ENCODE measurements at places on chromosomes 12 and 14. TPM values are rescaled to one million over a fixed set of nuclear protein-coding genes. Genes with fewer than 3 reads are reported as not detected.

Gene TTC8
- 12.4 TPM for total RNA-seq

Gene PPFIBP1
- total RNA-seq, result 88.6 TPM

Gene RTRAF
- 93.7 TPM for total RNA-seq

Gene TEDC1
- 47.8 TPM for total RNA-seq

Gene INSM2
- not detected for total RNA-seq

Gene FAM90A1
- total RNA-seq, result not detected

Gene IAPP
- total RNA-seq, result not detected

Gene DUSP16
- 12.9 TPM for total RNA-seq

Gene IFI27L2
- total RNA-seq, result 13.2 TPM

Gene RERG
- not detected for total RNA-seq

Gene KLRC1
- total RNA-seq, result not detected

Gene KRT83
- 0.28 TPM for total RNA-seq

Gene GPR137C
- total RNA-seq, result 2.7 TPM

GRCh38 chr12:40168001-40168400 lies 56.8 kb upstream of the LRRK2 start:
- DNase-seq, result no peak

DNA sequence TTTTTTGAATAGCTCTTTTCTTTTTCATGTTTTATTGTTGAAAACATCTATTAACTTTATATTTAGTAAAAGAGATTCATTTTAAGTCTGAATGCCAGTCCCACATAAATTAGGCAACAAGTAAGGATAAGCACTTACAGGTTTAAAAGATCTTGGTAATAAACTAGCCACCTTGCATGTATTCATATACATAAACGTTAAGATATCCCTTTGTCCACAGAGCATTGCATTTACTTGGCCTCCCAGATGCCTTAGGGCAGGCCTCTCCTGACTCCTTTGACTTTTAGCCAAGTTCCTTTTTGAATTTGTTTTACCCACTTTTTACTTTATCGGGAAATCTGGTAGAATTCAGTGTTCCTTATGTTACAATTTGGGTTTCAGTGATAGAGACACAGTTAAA lies 331.7 kb downstream of the ETNK1 start:
- no peak for DNase-seq

- DNase-seq, result no peak
Measured at GRCh38 chr14:86852530-86852929, 1140.5 kb downstream of the GALC start.

DNA sequence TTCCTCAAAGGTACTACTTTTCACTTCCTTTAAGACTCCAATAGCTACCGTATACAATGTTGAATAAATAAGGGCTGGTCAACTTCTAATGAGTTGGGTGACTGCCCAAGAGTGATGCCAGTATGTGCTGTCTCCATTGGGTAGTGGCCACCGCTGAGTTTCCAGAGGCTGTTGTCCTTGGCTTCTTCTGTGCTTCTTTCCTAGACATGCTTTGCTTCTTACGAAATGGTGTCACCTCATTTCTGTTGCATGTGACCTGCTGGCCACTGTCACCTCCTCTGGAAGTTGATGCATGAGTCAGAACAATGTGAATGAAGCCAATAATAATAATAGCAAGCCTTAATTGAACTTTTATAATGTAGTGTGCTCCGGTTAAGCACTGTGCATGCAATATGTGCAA lies 7.5 kb upstream of the NID2 start:
- DNase-seq, result peak; percentile 47

DNA sequence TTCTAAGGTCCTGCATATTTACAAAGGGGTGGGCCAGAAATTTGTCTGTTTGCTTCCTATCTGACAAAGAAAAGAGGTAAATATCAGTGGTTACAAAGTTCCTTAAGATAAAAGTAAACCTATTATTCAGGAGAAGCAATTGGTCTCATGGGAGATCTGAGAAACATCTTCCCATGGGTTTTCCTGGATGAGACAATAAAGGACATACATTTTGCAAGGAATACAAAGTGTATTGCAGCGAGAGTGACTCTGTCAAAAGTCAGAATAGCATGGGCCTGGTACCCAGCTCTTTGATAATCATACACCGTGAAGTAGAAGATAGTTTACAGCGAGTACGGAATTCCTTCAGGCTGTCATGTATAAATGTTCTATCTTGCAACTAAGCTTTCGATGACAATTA lies 14.2 kb downstream of the LRRK2 start:
- no peak for DNase-seq

- no peak for DNase-seq
Measured at GRCh38 chr12:55908726-55909512, 18.8 kb downstream of the PYM1 start.

DNA sequence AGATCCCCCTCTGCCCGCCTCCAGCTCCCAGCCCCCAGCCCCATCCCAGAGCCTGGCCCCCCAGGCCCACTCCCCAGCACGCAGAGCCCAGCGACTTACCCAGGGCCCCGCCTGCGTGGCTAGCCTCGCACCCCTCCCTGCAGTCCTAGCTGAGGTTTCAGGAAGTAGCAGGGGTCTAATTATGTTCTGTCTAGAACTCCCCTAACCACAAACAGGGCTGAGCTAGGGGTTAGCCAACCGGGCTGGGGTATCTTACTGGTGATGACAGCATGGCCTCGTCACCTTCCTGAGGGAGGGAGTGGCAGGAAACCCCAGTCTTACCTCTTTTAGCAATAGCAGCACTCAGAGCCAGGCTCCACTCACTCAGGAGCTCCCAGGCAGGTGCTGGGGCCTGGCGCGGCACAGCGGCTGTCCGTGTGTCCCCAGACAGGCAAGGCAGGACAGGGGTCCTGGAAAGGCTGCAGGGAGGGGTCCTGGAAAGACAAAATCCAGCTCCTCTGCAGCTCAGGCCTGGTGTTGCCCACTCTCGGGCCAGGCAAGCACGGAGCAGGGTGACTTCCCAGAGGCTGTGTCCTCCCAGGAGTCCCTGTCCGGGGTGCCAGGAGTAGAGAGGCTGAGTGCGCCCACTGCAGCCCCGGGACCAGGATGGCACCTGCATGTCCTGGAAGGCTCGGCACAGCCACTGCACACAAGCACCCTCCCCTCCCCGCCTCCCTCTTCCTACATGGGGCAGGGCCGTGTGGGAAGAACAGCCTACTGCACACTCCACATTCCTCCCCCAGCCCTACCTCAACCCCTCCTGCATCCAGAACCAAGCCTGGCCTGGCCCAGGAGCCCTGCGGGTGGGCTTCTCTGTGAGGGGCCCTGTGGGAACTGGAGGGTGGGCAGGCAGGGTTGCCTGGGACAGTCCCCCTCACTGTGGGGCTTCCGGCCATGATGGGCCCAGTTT lies at the start of gene GPR132:
Gene GPR132 (minus strand): TSS at position 151 of the 949 bp plus-strand sequence. CDS start 10,010 bp downstream, outside the sequence.
- DNase-seq, result no peak

- no peak for DNase-seq
Measured at GRCh38 chr12:46609273-46609623, 216.5 kb downstream of the SLC38A4 start.

- DNase-seq, result no peak
Measured at GRCh38 chr14:85198001-85198400, 331.9 kb upstream of the FLRT2 start.

- no peak for DNase-seq
Measured at GRCh38 chr14:54168489-54168888, 211.9 kb upstream of the BMP4 start.

DNA sequence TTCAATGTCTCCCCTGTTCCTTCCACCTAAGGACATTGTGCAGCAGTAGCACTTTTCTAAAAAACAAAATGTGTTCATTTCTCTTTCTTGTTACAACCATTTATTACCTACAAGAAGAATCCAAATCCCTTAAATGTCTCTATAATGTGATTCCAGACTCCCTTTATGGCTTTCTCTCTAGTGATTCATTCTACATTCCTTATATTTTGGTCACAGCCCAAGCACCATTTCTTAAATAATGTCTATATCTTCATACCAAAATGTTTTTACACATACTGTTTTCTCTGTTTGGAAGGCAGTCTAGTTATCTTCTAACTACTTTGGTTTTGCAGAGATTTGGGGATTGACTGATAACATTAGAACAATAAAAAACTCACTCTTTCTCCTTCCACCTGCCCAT lies 1037.3 kb upstream of the FLRT2 start:
- DNase-seq, result no peak

GRCh38 chr12:64098709-64099354 lies 123.3 kb downstream of the KICS2 start:
- no peak for DNase-seq

DNA sequence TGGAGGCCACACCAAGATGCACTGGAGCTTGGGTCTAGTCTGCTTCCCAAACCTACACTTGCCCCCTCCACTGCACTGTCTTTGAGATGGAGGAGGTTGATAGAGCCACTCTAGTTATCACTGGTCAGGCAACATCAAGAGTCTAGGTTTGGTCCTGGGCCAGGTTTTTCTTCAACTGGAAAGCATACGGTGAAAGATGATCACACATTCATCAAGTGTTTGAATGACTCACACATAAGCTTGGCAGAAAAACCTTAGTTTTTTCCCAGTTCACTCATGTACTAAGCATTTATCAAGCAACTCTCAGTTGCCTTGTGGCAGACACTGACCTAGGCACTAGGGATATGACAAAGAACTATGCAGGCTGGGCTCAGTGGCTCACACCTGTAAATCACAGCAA lies 84.5 kb downstream of the PLEKHG3 start:
- DNase-seq, result no peak

- DNase-seq, result no peak
Measured at GRCh38 chr14:54342806-54343205, 54.0 kb upstream of the CDKN3 start.

- DNase-seq, result no peak
Measured at GRCh38 chr14:75562089-75562488, 16.3 kb upstream of the FLVCR2 start.
